Fibroblast of skin of right biceps (primary cell): ENCODE measurements at places on chromosomes 11 and 22.

- DNase-seq = no peak
Measured at GRCh38 chr22:50435291-50436014, 39.4 kb downstream of the SBF1 start.

- no peak for DNase-seq
Measured at GRCh38 chr22:27723708-27724107, 77.8 kb downstream of the MN1 start.

GRCh38 chr11:65246506-65246905 is 15.3 kb upstream of the POLA2 start:
- DNase-seq = no peak

DNA sequence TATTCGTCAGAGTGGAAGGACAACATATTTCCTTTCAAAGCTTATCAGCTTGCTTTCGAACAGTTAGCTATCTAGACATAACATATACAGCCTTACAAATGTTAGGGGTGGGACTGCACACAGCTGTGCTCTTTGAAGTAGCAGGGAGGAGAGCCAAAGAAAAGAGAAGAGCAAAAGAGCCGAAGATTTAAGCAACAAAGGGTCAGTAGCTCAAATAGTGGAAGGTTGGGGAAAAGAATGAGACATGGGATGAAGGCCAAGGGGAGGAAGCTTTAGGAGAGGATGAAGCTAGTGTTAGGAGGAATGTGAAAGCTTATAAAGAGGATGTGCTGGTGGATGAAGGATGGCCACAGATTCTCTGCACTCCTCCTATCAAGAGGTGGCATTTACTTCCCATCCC is 31.8 kb upstream of the IGSF22 start:
- no peak for DNase-seq

DNA sequence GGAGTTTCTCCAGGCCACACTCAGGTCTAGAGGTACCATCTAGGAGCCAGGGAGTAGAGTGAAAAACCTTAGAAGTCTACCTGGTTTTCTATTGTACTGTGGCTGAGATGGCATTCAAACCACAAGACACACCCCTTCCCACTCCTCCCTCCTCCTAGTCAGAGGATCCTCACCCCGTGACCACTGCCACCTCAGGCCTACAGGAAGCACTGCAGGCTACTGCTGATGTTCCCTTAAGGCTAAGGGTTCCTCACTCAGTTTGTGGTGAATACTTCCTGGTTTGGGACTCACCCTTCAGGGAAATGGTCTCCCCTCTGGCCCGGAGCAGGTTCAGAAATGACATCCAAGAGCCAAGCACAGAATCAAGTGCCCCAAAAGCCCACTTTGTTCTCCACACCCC is 1293.9 kb downstream of the JRKL start:
- no peak for DNase-seq

GRCh38 chr11:789943-790342 is at the start of gene CEND1:
Gene CEND1, minus strand, starts transcription at chr11:790090. Its CDS starts 1,514 bp downstream, at chr11:788576.
- peak; percentile 48 for DNase-seq

GRCh38 chr11:117412653-117413275 is 85.1 kb downstream of the CEP164 start:
- DNase-seq = no peak
